ENCODE measurements at places on chromosomes 7 and 10.

DNA sequence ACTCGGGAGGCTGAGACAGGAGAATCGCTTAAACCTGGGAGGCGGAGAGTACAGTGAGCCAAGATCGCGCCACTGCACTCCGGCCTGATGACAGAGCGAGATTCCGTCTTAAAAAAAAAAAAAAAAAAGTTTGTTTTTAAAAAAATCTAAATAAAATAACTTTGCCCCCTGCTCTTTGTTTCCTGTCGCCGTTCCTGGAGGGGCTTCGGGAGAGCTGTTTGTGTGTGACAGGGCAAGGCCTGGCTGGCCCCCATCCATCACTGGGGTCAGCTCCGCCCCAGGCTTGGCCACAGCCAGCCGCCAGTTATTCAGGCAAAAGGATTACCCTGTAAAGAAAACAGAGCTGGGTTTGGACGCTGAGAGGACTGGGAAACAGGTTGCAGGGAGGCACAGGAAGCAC, 16.4 kb downstream of the LEP start:
- no peak for DNase-seq

DNA sequence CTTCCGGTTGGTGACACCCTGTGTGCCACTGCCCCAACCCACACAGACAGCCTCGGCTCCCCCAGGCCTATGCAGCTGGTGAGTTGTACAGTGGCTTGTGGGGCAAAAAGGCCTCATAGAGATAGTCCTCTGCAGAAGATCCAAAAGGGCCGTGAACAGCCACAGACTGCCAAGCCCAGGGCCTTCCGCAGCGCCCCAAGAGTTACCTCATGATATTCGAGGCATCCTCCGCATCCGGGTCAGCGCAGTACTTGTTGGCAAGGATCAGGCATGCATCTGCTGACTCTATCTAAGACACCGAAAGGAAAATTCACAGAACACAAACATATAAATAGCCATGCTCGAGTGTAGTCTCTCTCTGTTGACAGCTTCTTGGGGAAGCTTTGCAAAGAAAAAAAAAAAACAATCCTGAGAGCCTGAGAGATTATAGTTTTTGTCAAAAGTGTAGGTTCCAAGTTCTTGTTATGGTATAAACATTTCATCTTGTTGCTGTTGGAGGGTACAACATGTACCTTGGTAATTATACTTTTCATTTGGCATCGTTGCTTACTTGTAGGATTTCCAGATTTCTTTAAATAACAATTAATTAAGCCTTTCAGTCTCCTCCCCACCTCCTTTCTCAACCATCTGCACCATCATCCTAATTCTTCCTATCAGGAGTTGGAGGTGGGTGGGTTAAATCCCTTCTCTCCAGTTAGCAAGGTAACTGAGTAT, 553.0 kb downstream of the KCNMA1 start:
- DNase-seq = no peak

DNA sequence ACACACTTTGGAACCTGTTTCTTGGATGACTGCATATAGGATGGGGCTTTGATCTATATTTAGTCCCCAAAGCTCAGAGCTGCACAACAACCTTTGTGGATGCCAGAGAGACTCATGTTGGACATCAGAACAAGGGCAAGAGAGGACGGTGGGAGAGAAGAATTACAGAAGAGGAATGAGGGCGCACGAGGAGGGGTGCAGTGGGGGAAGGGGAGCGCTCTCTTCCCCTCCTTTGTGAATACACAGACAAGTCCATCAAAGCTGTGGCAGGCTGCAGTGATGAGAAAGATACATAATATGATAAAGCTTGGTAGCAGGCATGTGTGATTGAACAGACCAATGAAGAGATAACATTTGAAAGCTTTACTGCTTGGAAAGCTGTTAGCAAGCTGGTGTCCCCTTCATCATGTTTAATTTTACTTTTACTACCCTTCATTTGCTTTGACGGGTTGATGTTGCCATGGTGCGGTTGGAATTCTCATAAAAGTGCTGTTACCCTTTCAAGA, 857.8 kb downstream of the KCNMA1 start:
- DNase-seq = no peak

DNA sequence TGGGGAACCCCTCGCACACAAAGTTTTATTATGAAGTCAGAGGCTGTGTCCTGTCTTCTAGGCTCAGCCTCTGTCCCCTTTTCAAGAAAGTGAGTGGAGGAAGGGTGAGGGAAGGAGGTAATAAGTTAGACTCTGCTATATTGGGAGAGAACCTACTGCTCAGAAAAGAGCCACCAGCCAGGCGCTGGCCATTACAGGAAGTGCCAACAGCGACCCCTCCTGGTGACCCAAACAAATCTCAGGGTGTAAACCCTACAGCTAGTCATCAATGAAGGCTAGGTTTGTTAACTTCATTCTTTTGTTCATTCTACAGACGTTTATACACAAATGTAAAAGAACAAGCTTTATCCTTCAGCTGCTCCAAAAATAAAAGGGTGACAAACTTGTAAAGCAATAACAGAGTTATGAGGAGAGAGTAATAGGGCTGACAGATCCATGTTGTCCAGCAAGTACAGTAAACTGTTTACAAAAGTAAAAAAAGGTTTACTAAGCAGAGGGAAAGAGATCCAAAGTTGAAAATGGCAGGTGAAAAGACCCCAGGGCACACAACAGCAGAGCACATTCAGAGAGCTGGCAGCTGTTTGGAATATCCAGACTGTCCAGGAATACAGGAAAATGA, 82.7 kb downstream of the FAM204A start:
- DNase-seq = no peak

GRCh38 chr10:17383801-17384555, 70.4 kb downstream of the ST8SIA6 start:
- DNase-seq = no peak

DNA sequence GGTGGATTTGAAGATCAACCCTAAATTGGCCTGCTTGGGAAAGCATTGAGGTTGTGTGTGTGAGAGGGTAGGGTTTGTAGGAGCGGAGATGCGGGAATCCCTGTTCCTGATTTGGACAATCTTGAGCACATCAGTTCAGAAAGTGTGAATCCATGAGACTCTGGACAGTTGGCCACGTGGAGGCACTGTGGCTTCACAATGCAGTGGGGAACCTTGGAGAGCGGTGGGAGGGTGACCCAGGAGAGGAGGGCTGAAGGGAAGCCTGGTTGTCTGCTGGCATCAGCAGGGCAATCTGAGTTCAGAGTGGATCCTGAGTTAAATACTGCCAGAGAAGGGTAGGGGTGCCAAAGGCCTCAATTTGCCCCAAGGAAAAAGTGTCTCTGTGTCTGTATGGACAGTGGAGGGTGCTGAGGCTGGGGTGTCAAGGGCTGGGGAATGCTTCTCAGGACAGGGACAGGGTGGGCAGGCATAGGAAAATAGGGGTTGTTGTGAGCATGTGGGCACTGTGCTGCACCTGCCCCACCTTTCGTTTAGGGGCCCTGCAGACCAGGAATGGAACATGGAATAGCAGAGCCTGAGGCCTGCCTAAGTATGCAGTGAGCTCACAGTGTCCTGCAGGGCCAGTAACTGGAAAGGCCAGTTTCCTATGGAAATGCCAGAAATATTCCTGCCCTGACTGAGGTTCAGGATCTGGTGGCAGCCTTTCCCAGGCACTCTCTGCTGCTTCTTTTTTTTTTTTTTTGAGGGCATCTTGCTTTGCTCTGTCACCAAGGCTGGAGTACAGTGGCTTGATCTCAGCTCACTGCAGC, 162.9 kb upstream of the PRSS58 start:
- DNase-seq = no peak

DNA sequence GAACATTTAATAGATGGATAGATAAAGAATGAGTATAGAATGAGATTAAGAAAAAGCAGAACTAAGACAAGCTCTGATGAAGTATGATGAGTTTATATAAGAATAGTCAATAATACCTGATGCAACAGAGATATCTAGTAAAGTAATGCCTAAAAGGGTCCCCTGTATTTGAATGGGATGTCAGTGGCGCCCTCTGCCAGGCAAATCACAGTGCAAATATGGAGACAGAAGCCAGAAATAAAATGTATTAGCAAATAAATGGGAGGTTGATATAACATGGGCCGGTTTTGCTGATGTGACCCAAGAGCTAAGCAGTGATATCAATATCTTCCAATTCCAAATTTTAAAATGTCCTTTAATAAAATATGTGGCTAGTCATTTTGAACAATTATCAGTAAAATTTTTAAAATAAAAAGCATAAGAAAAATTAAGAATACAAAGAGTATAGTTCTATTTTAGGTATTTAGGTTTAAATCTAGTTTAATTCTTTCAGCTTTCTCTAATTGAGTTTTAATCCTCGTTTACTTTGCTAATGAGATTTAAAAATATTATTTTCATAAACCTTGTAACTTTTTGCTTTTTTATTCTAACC, 62.6 kb downstream of the ADK start:
- DNase-seq = no peak

All from activated T-helper 1 cell treated with anti-CD3 and anti-CD28 coated beads, Interleukin-12 subunit alpha, Interleukin-12 subunit beta, Interleukin-2, Interleukin-4 antibody, amounts not matched to agents 30 ng/mL and 10 ng/mL and 1 ng/mL, durations not matched to agents 14 hours and 24 hours and 36 hours (primary cell).